NCI-H2081 (cell line): ENCODE measurements at places on chromosomes 4 and X.

DNA sequence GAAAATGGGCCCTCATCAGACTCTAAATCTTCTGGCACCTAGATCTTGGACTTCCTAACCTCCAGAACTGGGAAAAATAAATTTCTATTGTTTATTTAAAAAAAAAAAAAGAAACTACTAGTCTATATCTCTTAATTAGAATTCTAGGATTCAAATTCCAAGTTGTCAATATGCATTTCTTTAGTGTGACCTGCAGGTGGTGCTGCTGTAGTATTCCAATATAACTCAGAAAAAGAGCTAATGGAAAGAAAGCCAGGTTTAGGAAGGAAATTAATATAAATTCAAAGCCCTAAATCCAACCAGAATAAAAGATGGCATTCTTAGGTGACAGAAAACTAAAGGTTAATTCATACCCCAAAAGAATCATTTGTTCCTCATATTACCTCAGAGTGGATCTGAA is 80.0 kb upstream of the NALF2 start:
- no peak for DNase-seq

GRCh38 chr4:3342182-3342854 is 49.5 kb downstream of the RGS12 start:
- peak; percentile 78 for DNase-seq

DNA sequence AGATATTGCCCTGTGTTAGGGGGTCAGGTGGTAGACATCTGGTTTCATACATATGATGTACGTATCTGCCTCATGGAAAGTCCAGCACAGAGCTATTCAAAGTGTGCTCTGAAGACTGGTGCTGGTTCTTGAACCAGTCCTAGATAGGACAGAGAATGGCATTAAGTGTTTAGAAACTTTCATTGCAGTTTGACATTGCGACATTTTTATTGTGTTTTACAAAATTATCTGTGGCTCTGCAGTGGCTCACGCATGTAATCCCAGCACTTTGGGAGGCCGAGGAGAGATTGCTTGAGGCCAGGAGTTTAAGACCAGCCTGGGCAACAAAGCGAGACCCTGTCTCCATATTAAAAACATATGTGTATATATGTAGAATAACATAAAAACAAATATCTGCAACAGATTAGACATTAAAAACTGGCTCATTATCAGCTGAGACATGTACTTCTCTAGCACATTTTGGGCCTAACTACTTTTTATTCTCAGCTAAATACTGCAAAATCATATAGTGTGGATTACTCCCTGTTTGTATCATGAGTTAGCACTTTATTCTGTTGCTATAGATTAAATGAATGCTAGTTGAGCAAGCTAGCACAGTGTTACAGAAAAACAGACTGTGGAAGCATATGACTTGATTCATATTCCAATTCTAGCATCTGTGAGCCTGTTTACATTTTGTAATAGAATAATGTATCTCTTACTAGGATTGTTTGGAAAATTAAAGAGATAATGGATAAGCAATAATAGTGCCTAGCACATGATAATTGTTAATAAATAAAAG is 57.1 kb downstream of the USP9X start:
- DNase-seq = no peak

DNA sequence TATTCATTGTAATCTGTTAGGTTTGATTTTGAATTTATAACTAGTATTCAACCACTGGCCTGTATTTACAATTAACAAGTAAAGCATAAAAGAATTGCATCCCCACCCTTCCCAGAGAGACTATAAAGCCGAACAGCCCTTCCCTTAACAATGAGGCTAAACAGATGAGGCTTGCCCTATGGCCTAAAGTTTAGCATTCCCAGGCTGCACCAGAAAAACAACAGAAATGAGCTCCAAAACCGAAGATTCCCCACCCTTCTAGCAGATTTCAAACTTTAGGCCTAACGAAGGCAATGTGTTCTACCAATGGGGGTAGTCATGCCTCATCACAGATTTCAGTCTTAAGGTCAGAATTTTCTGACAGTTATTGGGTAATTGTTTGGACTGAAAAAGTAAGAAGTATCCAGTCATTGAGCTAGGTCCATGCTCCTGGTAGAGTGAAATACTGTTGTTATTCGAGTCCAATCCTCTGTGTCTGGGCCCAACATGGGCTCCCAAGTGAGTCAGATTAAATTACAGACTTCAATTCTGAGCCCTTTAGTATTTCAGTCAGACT is 197.6 kb downstream of the ANTXR2 start:
- DNase-seq = no peak

GRCh38 chr4:89483833-89484232 is 176.2 kb upstream of the GPRIN3 start:
- no peak for DNase-seq
